CD8-positive, alpha-beta memory T cell (primary cell): ENCODE measurements at places on chromosomes 5 and 9.
A peak's percentile ranks its signal among the peaks of the same experiment; 100 is the strongest.

GRCh38 chr5:168288349-168289245 lies 2.8 kb upstream of the WWC1 start:
- no peak for DNase-seq

DNA sequence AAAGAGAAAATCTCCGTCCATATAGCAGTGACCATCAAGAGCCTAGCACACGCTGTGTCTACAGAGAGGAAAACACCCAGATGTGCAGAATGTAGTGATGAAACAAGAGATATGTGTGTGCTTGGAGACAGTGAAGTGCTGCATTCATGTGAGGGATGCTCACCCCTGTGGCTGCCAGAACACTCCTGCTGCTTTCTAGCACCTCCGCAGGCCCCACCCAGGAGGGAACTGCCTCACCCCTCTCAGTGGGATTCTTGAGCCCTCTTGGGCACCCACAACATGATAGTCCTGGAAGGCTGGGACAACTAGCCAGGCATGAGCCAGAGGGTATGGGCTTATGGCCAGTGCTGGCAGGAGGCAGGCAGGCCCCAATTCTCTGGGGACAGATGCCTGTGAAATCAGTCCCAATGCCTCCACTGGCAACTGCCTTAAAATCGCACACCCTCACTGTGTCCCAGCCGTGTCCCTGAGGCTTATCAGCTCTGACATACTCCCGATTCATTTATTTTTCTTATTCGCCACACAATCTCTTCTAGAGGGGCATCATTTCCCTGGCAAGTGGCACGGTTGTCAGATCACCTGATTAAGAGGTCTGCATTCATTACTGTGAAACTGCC lies 73.2 kb upstream of the FSTL4 start:
- DNase-seq = no peak

- no peak for DNase-seq
These were observed 349.7 kb upstream of the RFX3 start for GRCh38 chr9:3875361-3876132.

DNA sequence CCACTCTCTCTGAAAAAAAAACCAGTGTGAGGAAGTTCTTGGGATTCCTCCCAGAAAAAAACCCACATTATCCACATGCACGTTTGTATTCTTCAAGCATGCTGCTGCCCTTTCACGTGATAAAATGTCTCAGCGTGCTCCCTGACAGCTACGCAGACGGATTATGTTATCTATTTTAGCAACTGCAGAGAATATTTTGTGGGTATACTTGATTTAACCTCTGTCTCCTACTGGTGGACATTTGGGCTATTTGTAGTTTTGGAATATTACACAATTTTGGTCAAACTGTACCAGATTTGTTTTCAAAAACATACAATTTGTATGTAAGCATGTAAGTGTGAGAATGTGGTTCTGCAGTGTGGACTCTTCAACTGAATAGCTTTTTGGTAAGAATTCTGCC lies 10.7 kb downstream of the PRRC2B start:
- no peak for DNase-seq

- DNase-seq = no peak
These were observed 6.7 kb downstream of the AP3B1 start for GRCh38 chr5:78287833-78288232.

DNA sequence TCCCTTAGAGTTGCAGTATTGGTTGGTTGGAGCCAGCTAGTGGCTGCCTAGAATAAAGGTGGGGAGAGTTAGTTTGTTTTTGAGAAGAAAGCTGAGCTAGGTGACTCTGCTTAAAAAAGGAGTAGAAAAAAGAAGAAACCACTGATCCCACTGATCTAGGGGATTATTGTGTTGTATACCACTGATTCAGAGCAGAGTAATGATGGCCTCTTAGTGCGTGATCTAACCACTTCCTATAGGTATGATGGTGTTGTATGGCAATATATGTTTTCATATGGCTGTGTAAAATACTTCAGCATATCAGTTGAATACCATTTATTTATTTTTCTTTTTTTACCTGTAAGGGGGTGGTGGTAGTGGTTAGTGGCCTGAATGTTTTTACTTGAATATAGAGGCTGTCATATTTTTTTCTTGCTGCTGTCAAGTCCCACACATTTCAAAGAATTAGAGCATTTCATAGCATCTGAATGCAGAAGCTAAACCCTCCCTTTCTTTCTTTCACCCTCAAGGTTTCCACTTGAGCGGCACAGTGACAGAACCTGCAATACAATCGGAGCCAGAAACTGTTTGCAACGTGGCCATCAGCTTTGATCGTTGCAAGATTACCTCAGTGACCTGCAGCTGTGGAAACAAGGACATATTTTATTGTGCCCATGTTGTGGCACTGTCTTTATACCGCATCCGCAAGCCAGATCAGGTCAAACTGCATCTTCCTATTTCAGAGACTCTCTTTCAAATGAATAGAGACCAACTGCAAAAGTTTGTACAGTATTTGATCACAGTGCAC lies 140.3 kb downstream of the ZSWIM6 start:
- no peak for DNase-seq

DNA sequence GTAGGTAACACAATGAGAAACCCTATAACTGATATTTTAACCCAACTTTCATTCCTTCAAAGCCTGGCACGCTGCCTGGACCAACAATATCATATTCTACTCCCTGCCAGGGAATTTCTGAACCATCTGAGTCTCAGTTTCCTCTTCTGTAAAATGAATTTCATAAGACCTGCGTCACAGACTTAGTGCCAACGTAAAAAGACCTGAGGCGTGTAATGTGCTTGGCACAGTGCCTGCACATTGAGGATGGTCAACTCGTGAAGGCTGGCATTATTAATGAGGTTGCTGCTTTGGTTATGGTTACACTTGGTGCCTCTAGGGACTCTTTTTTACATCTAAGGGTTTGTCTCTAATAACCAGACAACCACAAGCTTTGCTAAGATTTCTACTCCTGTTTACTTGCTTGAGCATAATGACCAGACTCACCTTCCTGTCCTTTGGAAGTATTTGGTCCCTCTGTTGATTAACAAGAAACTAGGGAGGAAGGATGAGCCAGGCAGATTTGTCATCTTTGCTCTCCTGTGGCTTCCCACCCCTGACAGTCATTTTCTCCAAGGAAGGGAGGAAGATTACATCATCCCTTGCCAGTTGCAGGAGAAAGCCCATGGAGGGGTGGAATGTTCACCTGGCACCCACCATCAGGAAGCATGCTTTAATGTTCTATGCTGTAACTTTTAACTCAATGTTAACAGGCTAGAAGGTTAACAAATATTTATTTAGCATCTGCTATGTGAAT lies 79.0 kb downstream of the PAPPA start:
- DNase-seq = no peak

DNA sequence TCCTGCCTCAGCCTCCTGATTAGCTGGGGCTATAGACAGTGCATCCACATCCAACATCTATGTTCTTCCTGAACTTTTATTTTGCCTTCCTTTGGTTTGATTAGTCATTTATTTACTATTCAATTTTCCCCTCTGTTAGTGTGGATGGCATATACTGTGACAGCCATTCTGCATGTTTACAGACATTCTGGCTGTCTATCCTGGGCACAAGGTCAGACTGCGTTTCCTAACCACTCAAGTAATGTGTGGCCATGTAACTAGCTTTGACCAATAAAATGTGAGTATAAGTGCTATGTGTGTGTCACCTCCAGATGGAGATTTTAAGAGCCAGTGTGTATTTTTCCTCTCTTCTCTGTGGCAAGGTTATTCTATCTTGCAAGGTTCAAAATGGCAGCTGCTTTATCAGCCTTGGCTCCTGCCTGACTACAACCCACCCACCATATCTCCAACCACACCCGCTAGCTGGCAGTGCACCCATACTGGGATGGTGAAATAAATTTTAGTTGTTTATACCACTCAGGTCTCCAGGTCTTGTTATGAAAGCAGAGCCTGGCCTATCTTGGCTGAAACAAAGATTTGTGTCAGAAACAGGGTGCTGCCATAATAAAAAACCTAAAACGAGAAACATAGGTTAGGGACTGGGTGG lies 32.2 kb downstream of the PDE6A start:
- no peak for DNase-seq

GRCh38 chr5:93385655-93386054 lies 195.4 kb downstream of the NR2F1-AS1 start:
- no peak for DNase-seq

GRCh38 chr5:72093217-72093616 lies 14.1 kb upstream of the MAP1B start:
- no peak for DNase-seq

DNA sequence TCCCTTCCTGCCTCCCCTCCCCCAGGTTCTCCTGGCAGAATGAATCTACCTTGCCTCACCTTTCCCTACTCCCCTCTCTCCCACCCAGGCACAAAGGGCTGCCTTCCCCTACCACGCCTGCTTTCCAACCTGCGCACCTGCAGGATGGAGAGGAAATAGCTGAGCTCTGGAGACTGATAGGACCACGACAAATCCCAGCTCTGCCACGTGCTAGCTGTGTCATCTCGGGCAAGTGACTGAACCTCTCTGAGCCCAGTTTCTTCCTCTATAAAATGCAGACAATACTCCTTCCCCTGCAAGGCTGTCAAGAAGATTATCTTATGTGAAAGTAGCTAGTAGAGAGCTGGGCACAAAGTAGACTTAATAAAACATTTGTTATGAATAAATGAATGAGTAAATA lies 31.2 kb upstream of the PTGS1 start:
- no peak for DNase-seq

DNA sequence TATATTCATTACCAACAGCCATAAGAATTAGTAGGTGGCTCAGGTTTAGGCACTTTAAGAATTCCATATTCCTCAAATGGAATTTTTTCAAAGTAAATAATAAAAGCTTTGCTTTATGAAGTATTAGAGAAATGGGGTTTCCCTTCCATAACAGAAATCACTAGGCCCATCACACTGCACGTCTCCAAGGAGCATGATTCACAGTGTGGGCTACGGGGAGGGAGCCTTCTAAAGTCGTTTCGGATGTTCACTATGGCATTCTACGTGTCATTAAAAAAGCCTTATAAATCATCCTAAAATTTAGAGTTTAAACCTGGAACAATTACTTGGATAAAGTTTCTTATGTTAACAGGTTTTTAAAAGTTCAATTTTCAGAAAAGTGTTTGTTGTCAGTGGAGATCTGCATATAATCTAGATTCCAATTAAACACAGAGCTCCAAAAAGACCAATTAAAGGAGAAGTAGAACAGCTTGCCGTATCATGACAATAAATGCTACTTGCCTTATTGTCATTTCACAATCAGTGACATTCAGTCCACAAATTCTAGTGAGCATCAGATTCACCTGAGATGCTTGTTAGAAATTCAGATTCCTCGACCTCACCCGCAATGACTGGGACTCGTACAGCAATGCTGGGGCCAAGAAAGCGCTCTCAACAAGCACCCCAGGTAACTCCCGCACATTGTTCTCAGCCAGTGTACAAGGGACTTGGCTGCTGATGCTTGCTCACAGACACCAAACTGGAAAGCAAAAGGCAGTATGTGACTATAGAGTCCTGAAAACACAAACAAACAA lies 115.7 kb downstream of the NFIB start:
- DNase-seq = no peak

- DNase-seq = peak; percentile 35
These were observed 607 bp downstream of the UHRF2 start for GRCh38 chr9:6413365-6414246.

GRCh38 chr5:66744040-66744439 lies 147.8 kb downstream of the MAST4 start:
- no peak for DNase-seq

DNA sequence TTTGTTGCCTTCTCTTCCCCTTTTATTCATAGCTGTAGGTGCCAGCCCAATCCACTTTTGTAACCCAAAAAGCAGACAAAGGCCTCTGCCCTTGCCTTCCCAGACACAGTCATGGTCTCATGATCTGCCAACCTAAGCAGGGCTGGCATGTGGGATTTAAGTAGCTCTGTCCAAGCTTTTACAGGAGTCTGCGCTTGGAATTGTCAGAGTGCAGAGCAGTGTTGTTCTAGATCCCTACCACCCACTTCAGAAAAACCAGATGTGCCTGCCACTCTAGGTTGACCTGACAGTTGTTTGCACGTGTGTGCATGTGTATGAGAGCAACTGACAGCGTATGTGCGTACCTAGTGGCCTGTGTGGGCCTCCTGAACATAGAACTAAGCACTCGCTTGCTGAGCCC lies 87.8 kb upstream of the SPRY4 start:
- DNase-seq = no peak

DNA sequence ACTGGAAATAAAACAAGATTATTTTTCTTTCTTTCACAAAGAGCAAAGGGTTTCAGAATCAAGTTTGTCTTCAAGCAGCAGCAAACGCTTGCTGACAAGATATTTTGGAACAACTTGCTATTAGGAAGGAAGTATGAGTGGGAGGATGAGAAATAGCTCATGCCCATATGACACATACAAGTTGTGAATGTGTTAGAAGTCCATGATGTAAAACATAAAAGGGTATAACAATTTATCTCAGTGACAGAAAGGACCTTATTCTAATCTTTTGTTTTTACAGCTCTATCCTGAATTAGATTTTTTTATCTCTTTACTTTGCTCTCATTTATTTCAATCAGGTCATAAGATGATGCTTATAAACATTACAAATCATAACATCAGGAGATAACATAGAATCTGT lies 516.6 kb upstream of the MEF2C start:
- no peak for DNase-seq

GRCh38 chr5:1778138-1779020 lies 21.3 kb downstream of the MRPL36 start:
- peak; percentile 41 for DNase-seq

DNA sequence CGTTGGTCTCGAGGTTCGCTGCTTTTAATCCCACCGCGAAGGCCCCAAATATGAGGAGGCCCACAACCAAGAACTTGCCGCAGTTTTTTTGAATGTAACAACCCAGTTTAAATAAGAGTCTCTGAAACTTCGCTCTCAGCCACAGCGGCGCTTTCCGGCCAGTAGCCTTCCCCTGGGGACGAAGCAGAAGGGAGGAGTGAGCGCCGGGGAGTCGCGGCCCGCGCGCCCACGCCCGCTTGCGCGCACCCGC lies 10.4 kb downstream of the PTCH1 start:
- DNase-seq = peak; percentile 50

- no peak for DNase-seq
These were observed 48.6 kb upstream of the ADCY2 start for GRCh38 chr5:7347377-7347776.

DNA sequence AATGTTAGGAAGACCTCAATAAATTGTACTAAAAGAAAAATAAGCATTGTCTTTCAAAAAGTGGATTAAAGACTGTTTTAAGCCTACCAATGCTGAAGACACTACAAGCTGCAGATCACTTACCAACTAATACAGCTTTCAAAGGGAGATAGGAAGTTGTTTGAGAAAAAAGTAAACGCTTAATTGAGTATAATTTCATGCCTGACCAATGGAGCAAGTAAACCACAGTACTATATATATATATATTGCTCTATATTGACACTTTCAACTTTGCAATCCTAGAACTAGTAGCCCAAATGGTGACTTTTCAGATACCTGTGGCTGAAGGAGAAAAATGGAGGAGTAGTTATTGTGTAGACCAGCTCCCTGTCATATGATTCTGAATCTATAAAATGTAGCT lies 85.7 kb downstream of the FREM1 start:
- DNase-seq = no peak
